HS-27A (cell line): ENCODE measurements at places on chromosomes 7 and 10.

DNA sequence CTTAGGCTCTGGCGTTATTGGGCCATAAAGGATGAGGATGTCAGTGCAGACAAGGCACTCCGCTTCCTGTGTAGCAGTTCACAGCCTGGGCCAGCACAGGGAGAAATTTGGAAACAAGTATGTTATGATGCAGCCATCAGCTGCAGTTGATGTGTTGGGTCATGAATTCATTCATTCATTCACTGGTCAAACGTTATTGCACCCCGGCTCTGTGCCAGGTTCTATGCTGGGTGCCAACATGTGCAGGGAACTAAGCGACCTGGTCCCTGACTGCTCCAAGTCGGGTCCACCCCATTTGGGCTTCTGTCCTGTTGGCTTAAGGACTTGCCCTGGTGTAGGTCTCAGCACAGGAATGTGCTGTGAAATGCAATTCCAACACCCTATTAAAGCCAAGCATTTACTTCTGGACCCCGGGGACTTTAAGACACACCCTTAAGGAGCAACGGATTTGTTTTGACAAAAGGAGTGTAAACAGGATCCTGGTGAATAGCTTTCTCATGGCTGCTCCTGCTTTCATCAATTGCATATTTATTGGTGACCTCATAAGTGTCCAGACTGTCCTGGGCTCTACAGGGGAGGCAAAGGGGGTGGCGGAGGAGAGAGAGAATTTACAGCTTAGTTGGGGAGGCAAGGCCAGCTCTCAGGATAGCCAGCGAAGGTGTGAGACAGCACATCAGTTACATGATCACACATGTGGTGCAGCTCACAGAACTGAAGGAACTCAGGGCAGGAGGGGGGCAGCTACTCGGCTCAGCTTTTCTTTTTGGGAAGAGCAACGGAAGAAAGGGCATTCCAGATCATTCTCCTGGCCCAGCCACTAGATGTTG is 158.6 kb downstream of the GRK5 start:
- no peak for DNase-seq

DNA sequence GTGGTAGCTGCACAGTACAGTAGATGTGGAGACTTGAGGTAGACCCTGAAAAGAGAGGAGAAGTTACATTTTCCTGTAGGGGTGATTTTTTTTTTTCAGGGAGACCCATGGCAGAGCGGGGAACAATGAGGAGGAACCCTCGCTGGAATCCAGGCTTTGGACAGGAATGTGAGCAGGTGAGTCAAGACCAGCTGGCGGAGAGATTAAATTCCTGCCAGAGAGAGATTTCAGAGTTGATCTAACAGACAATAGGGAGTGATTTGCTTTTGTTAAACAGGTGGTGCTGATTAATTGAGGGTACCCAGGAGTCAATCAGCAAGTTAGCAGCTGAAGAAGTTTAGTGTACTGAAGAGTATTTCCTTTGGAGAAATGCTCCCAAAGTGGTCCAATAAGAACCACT is 41.6 kb upstream of the MINDY3 start:
- DNase-seq, result no peak

GRCh38 chr10:130244031-130244927 is 108.1 kb downstream of the GLRX3 start:
- DNase-seq, result no peak

- DNase-seq, result peak; percentile 14
Observed at GRCh38 chr7:31134246-31135188, 82.4 kb downstream of the ADCYAP1R1 start.

GRCh38 chr7:31234836-31235605 is 105.5 kb downstream of the NEUROD6 start:
- DNase-seq, result no peak

- no peak for DNase-seq
Observed at GRCh38 chr10:11195623-11196022, 178.0 kb downstream of the CELF2 start.

DNA sequence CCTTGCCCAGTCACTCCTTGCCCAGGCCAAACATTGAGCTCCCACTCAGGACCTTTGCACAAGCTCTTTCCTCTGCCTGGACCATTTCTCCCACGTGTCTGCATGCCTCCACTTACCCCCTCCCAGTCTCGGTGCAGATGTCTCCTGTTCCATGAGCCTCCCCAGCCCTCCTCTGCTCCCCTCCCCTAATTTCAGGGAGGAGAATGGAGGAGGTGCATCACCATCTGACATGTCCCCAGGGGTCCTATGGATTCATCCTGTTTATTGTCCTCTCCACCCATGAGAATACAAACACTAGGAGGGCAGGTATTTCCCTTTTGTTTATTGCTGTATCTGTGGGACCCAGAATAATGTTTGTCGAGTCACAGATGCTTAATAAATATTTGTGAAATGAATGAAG is 8.6 kb upstream of the GRID2IP start:
- DNase-seq, result no peak

- no peak for DNase-seq
Observed at GRCh38 chr10:69866688-69867461, 65.2 kb downstream of the COL13A1 start.

GRCh38 chr10:71679425-71679824 is 40.2 kb downstream of the C10orf105 start:
- no peak for DNase-seq

- DNase-seq, result no peak
Observed at GRCh38 chr10:132820056-132820455, 34.1 kb upstream of the NKX6-2 start.

GRCh38 chr7:29150856-29151255 is 4.5 kb upstream of the CPVL start:
- no peak for DNase-seq

- DNase-seq, result no peak
Observed at GRCh38 chr10:35262436-35262835, 73.9 kb upstream of the CCNY start.

- no peak for DNase-seq
Observed at GRCh38 chr7:45684910-45685618, 110.9 kb downstream of the ADCY1 start.

- DNase-seq, result no peak
Observed at GRCh38 chr7:45898222-45898621, 9.9 kb downstream of the IGFBP1 start.

GRCh38 chr7:18384491-18385143 is 110.9 kb upstream of the HDAC9 start:
- no peak for DNase-seq

- no peak for DNase-seq
Observed at GRCh38 chr7:129952086-129952652, 591 bp downstream of the UBE2H start.

DNA sequence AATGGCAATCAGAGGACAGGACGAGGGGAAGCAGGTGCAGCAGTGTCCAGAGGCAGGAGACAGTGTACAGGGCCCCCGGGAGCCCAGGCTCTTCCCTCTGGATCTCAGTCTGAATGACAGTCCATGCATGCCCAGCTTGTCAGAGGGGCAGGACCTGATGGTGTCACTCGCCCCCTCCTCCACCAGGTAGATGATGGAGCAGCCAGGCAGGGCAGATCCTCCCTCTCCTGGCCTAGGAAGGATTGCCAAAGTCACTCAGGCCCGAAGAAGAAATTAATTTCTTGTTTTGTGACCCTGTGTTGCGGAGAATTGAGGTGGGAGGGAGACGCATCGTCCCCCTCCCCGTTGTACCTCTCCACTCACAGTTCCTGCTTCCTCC is 4.0 kb downstream of the VSTM4 start:
- no peak for DNase-seq

DNA sequence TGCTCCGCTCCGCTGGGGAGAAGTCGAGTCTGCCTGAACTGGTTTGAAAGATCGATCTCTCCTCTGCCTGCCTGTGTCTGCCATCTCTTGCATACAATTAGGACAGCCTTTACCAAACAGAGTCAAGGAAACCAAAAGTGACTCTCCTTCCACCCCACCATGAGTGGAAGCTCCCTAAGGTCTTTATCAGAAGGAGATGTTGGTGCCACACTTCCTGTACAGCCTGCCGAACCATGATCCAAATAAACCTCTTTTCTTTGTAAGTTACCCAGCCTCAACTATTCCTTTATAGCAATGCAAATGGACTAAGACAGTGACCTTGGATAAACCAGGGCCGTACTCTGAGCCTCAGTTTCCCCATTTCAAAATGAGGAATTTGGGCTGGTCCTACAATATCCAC is 106.3 kb upstream of the GDF10 start:
- DNase-seq, result no peak

DNA sequence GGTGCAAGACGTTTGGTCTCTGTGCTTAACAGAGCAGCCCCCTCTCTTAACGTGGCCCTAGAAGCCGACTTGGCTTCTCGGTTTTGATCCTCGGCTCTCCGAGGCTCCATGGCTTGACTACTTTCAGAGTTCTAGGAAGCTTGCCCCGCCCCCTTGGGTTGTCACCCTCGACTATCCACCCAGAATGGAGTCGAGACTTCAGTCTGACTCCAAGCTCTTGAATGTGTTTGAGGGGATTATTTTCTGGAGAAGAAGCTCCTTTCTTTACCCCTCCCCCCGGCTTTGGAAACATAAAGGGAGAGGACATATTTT is 448 bp downstream of the SEC24C start:
- DNase-seq, result peak; percentile 4

DNA sequence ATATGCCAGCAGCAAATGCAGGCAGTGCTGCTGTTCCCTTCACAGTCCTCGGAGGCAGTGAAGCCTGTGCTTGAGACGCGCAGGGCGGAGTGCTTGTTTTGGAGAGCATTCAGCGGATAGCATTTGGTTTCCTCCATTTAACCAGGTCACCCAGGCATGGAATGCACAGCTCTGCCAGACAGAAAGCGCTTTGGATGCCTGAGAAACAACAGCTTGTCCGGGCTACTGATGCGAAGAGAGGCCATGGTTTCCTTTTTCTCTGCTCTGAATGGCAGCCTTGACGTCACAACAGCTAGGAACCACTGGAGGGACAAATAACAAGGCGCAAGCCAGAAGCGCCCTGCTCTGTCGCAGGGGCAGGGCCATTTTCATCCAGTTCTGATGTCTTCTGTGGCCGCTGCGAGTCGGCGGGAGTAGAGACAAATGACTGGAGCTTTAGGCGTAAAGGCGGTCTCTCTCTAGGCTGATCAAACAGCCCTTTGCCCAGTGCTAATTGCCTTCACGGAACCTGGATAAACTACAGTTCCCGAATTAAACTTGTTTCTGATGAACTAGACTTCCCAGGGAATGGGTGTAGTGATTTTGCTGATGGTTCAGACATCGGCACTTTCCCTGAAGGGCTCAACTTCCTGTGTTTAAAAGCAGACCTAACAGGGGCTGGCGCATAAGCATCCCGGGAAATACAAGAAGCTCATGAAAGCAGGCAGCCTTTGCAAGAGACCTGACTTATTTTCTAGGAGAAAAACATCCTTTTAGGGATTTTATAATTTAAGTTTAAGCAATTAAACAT is 187.6 kb upstream of the KLF14 start:
- no peak for DNase-seq

- no peak for DNase-seq
Observed at GRCh38 chr7:117012696-117013095, 59.4 kb downstream of the ST7 start.

GRCh38 chr7:19392246-19392645 is 247.0 kb upstream of the FERD3L start:
- peak; percentile 69 for DNase-seq

- DNase-seq, result no peak
Observed at GRCh38 chr7:41882745-41883420, 180.0 kb upstream of the INHBA start.

- DNase-seq, result no peak
Observed at GRCh38 chr7:142745091-142745635, 4.1 kb upstream of the PRSS1 start.

GRCh38 chr10:76126607-76127527 is 695.4 kb downstream of the LRMDA start:
- DNase-seq, result no peak

DNA sequence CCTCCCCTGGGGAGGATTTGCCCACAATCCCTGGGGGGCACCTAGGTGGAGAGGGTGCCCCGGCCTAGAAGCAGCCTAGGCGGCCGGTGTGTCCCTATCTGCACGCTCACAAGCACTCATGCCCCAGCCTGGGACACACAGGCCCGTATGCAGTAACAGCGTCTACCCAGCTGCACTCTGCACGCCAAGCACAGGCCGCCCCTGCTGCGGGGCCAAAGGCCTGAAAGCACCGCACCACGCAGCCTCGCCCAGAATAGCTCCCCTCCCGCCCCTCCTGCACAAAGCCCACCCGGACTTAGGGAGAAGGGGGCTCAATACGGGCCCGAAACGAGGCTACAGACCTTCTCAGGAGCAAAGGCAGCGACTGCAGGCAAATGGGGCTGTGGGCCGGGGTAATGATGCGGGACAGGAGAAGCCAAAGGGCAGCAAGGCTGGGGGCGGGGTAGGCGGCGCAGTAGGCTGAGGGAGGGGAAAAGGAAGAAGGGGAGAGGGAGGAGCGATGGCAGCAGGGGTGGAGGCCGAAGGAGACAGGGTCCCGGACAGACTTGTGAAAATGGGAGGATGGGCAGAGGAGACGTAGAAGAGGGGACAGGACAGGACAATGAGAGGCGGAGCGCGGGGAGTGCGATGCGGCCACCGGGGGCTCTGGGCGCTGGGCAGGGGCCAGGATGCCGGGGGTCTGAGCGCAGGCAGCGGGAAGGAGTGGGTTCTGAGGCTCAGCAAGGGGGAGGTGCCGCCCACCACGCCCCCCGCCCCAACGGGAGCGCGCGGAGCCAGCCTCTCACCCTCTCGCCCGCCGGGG is 544 bp downstream of the GPRIN2 start:
- DNase-seq, result no peak

GRCh38 chr7:98469088-98469487 is 68.2 kb upstream of the BAIAP2L1 start:
- DNase-seq, result no peak

DNA sequence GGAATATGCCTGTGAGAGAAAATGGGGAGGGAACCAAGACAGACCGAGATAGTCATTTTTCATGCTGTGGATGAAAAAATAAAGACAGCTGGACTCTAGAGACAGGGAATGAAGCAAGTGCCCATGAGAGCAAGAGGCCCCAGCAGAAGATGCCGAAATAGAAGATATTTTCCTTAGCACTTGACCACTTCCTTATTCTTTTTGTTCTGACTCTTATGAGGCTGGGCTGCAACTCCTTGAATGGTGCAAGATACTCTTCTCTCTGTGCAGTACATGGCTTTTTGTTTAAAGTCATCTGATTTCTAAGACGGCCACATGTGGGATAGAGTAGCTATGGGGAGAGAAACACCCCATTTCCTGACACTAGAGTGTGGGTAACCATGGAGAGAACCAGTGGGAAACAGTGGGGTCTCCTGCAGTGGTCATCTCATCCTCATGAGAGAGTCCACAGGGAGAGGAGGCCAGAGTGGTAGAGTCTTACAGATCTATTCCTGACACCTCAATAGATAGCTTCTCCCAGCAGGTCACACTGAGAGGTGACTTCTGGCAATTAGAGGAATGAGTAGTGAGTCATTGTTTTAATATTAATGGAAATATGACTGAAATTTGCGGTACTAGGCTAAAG is 18.0 kb upstream of the VCL start:
- DNase-seq, result no peak

DNA sequence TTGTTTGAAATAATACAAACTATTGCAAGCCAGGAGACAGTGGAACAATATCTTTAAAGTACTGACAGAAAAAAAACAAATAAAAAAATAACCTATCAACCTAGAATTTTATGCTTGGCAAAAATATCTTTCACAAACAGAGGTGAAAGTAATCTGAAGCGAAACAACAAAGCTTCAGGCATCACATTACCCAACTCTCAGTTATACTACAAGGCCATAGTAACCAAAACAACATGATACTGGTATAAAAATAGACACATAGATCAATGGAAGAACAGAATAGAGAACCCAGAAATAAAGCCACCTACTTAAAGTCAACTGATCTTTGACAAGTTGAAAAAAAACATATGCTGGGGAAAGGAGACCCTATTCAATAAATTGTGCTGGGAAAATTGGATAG is 26.5 kb upstream of the HECW1 start:
- DNase-seq, result no peak
